ENCODE measurements at places on chromosomes 7 and 10.
A peak's percentile ranks its signal among the peaks of the same experiment; 100 is the strongest.

- peak; percentile 57 for DNase-seq
Measured at GRCh38 chr7:93442478-93443224, 131.9 kb downstream of the CALCR start.

- no peak for DNase-seq
Measured at GRCh38 chr10:2837674-2838073, 229.7 kb upstream of the PFKP start.

DNA sequence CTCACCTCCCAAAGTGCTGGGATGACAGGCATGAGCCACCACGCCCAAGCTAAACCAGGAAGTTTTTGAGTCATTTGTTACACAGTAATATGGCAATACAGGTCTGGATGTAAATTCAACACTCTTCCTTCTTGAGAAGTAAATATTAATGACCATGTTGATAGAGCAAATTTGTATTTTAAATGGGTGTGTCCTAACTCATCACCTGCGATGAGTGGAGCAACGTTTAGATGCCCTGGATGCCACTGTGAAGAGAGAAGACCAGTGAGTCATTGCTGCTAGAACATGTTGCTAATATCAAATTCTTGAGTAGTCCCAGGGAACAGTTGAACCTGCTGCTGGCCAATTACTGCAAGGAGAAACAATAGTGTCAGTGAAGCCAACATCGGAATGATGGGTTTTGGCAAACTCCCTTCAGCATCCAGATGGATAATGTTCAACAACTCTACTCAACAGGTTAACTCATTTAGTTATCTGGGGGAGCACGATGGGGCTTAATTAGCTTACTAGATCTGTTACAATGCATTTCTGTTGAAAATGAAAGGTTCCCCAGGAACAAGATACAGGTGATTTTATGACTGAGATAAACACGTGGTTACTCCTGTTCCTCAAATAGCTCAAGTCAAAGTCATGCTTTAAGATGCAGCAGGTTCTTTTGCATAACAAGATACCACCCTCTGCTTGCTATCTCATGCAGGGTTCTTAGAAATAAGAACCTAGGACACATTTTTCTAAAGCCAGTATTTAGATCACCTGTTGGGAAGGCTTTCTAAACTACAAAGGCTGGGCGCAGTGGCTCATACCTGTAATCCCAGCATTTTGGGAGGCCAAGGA is 146.8 kb downstream of the CALN1 start:
- no peak for DNase-seq

DNA sequence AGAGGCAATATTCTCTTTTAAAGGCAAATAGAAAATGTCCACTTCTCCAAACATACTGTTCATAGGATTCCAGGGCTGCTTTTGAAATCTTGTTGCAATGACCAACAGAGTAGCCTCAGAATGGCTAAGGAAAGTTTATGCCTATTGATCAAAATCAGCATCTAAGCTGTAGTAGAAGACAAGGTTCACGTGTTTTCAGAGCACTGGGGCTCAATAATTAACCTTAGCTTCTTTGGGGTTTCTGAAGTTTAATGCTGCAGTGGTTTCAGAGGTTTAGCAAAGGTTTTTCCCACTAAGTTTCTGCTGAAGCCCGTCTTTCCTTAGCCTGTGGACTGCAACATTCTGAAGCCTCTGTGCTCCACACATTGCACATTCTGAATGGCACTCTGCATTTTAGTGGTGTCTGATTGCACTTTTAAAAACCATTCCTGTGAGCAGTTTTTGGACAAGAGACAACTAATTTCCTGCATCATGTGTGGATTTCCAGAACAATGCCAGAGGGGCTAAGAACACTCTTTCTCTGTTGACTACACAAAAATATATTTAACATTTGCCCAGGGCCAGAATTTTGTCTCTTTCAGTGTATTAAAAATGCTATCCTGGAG is 342.5 kb downstream of the PTEN start:
- no peak for DNase-seq

Data from NCI-H146 (cell line).